ENCODE measurements at places on chromosomes 2 and 18.

- no peak for DNase-seq
Measured at GRCh38 chr18:3255611-3256165, 6.2 kb upstream of the MYL12B start.

GRCh38 chr18:30639361-30639760 is 403.2 kb downstream of the DSC3 start:
- DNase-seq: no peak

DNA sequence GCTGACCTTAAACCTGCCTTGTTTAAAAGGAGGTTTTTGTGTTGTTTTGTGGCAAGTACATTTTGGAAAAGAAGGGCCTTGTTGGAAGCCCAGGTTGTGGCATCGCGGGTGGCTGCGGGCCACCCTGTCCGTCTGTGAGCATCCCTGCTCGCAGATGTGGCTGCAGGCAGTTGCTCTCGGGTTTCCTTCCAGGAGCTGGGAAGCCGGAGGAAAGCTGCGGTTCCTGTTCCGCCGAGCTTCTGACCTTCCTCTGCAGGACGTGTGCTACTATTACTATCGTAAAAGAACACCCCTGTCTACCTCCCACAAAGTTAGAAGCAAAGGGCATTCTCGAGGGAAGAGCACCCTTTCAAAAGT is 766 bp downstream of the MFF start:
- DNase-seq: no peak

DNA sequence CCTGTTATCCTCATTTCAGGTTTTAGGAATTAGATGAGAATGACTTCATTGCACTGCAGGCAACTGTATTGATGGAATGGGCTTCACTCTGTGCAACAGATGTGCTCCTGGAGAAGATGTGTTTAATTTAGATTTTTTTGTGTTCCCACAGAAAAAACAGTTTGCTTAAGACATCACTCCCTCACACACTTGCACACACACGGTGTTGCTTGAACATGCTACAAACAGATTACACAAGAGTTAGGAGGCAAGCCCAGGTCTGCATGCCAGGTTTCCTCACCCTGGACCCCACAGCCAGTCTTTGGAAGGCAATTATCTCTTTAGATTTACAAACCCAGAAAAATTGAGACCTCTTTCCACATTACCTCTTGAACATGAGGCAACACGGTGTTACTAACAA is 93.7 kb upstream of the KLHL29 start:
- DNase-seq: no peak

DNA sequence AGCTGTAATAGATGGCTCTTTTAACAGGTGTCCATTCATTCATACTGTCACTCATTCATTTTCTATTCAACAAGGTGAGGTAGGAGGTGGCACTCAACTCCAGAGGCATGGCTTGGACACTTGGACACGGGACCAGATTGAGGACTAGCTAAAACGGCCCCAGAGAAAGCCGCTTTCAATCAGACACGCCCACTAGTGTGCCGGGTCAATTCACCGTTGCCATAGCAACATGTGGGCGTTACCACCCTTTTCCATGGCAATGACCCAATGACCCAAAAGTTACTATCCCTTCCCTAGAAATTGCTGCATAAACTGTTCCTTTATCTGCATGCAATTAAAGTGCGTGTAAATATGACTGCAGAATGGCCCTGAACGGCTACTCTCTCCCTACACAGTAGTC is 49.2 kb upstream of the LGALSL start:
- no peak for DNase-seq

DNA sequence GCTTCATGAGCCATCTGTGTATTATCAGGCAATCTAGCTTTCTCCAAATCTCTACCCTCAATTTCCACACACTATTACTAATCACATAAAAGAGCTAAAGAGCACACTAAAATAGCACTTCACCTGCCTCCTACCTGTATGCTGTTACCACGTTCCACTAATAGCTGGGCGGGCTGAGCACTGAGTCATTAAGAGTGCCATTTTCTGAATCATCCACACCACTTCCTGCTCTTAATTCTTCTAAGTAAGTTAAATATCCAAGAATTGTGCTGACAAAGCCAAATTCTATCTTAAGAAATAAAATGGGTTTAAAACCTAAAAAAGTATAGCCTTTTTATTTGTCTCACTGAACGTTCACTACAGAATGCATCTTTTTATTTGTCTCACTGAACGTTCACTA is 35.7 kb downstream of the NOL10 start:
- no peak for DNase-seq

- DNase-seq: no peak
Measured at GRCh38 chr2:69979902-69980807, 18.7 kb upstream of the ASPRV1 start.

GRCh38 chr2:148599109-148599991 is 45.2 kb upstream of the EPC2 start:
- DNase-seq: no peak

DNA sequence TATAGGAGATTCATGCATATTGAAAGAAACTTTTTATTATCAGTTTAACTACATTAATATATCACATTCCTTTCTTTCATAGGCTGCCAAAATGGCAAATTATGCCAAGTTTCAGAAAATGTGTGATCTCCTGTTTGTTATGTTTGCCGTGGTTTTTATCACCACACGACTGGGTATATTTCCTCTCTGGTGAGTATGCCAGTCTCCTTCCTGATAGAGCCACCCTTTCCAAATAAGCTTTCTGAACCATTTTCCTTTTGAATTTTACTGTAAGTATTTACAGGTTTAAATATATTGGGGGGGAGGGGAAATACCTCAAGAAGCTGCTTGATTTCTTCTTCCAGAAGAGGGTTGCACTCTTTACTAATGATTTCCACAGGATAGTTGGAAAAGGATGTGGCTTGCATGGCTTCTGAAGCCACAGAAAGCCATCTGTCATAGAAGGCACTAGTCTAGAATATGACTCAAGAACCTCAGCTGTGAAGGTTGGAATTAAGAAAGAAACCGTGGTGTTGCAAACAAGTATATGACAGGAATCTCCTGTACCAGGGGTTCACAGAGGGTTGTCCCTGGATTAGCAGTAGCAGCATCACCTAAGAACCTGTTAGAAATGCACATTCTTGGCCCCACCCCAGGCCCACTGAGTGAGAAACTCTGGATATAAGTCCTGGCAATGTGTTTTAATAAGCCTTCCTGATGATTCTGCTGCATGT is 84.5 kb upstream of the NOSTRIN start:
- no peak for DNase-seq

DNA sequence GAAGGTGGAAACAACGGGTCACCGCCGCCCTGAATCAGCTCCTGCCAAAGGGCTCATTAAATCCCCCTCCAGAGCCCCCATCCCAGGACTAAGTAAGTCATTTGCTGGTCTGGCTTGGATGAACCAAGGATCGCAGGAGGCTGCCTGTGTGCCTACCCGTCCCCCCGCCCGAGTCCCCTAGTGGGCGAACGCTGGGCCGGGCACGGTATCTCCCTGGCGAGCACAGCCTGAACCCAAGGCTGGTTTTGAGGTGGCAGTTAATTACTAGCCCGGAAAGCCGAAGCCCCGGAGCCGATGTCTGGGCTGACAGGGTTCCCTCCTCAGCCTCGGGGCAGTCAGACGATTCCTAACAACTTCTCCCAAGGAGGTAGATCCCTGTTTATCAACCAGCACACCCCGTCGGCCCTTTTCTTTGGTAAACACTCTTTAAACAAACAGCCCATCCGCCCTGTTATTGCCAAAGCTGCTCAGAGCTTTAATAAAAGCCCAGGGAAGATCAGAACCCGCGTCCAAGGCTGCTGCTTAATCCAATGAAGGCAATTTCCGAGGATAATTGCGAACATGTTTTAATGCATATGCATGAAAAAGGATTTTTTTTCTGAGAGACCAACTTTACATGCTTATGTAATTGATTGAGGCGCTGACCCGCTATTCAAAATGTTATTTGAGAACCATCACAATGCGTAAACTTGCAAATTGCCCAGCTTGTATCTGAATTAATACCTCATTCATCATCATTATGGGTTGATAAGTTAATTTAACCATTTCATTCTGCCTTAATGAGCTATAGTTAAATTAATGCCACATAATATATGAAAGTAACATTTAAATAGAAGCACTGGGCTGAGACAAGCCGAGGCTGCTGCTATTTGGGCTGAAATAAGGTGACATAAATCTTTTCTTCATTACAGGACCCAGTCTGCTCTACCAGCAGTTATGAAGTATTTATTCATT is 10.5 kb downstream of the EVX2 start:
- DNase-seq: no peak

DNA sequence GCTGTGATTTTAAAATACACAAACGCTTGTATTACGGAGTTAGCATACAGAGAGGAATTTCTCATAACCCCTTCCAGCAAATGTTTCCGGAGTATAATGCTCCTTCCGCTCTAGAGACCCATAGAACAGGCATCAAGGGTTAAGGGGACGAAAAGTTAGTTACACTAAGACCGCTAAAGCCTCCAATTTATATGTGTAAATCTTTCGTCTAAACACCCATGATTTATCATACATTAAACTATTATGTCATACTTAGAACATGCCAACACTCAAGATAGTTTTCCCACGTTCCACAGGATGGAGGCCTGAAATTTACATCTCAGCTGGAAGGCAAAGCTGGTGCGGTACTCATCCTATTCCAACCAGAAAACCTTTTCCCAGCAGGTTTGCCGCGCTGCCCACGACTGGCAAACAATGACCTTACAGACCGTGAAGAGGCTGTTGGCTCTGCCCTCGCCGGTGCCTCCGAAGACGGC is 650 bp downstream of the ORMDL1 start:
- DNase-seq: no peak

- DNase-seq: no peak
Measured at GRCh38 chr2:59540864-59541263, 1012.6 kb downstream of the BCL11A start.

DNA sequence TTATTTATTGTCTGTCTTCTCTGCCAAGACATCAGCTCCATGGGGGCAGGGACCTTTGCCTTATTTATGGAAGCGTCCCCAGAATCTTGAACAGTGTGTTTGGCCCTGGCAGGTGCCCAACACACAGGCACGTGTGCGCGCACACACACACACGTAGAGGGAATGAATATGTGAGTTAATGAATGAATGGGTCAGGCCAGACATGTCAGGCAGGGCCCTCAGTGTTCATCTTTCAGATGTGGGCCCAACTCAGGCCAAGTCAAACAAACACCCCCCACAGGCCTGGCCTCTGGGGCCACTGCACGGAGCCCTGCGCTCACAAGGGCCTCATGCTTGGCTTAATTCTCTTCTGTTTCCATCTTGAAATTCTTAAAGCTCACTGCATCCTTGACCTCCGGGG is 54.1 kb downstream of the DYSF start:
- no peak for DNase-seq

DNA sequence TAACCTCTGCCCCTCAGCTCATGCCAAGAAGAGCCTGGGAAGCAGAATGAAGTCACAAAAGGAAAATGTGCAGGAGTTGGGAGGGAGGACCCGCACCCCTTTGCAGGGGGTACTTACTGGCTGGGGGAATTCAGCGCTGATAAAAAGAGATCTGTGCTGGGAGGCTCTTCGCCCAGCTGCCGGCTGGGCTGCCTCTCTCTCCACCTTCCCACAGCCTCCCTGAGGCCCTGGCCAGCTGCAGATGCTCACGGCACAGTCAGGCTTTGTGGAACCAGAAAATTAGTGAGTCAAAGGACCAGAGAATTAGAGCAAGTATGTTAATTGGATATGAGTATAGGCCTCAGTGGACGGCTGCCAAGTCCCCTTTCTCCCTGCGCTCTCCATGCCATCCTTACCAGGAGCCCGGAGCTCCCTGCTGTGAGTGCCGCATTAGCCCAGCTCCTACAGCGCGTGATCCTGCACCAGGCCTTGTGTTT is 181.7 kb upstream of the SH3BP4 start:
- DNase-seq: no peak

- no peak for DNase-seq
Measured at GRCh38 chr2:138059487-138060300, 95.4 kb downstream of the HNMT start.

DNA sequence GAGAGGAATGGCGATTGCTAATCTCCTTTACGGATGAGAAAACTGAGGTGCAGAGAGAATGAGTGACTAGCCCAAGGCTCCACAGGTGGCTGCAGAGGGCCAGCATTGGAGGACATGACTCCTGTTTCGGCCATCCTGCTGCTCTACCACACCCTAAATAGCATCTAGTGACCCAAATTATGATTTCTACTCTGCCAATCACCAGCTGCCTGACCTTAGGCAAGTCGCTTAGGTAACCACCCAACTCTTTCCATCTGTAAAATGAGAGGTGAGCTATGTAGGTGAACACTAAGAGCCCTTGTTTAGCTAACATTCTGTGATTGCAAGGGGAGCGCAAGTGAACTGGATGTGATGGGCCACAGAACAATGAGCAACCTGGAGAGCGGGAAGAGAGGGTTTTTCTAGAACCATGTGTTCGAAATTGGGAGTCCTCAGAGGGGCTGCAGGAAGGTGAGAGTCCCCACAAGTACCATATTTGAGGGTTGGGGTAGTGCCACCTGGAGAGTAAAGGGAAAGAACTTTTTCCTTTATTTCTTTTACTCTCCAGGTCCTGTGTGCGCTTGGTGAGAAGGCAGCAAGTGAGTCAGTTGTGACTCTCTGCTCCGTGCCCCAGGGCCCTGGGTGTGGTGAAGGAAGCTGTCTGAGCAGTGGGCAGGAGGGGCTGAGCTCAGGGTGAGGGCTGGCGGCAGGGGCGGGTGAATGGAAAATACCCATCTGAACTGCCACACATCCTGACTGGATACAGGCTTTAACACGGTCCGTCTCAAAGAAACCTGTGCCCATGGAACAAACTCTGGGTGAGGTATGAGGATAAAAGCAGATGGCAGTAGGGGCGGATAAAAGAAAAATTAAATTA is 2.4 kb downstream of the CYP27C1 start:
- DNase-seq: no peak

DNA sequence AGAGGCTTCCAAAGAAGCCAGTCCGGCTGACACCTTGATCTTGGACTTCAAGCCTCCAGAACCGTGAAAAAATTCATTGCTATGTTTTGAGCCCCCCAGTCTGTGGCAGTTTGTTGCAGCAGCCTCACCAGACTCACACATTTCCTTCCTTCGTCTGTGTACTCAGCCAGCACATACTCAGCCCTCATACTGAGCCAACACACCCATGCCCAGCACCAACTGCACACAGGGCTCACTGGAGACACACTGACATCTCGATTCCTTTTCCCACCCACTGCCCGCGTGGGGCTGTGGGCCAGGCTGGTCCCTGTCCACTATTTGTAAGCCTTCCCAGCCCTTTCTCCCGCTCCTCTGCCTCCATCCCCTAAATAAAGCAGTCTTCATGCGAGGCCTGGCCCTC is 24.1 kb upstream of the NMUR1 start:
- DNase-seq: no peak

GRCh38 chr18:21943456-21943855 is 202.9 kb downstream of the MIB1 start:
- DNase-seq: no peak

Measured in NCI-H187 treated with DMSO at 0.1 percent for 48 hours (cell line).